ENCODE measurements at places on chromosomes 13 and 19.
A peak's percentile ranks its signal among the peaks of the same experiment; 100 is the strongest.

GRCh38 chr13:106462710-106463109 lies 72.8 kb downstream of the EFNB2 start:
- DNase-seq: no peak

DNA sequence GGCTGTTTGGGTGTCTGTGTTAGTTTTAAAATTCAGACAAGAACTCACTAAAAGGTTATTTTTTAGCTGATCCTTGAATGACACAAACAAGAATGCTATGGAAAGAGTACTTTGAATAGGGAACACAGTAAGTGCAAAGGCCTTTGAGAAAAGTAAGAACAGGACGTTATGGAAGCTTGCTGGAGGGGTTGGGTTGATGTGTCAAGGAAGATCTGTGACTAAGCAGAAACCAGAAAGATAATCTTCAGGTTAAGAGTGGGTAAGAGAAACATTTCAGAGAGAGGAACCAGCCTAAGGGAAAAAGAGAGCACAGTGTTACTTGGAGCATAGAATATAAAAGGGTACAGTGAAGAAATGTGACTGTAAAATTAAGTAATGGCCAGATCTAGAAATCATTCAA lies 41.2 kb upstream of the TRPC4 start:
- DNase-seq: no peak

DNA sequence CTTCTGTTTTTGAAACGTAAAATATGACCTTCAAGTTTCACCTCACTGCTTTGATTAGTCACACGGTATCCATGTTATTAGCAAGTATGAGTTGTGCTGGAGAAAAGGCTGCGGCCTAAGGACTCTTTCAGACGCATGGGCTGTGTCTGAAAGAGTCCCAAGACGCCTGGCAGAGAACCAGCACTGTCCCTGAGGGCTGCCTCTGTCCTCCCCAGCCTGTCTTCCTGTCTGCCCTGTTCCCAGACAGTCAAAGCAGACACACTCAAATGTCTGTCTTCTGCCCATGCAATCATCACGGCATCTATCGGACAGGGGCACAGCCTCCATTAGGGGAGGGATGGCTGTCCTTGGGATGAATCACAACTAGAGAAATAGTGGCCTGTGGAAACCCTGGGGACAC lies 65.5 kb downstream of the DPY19L3 start:
- DNase-seq: no peak

DNA sequence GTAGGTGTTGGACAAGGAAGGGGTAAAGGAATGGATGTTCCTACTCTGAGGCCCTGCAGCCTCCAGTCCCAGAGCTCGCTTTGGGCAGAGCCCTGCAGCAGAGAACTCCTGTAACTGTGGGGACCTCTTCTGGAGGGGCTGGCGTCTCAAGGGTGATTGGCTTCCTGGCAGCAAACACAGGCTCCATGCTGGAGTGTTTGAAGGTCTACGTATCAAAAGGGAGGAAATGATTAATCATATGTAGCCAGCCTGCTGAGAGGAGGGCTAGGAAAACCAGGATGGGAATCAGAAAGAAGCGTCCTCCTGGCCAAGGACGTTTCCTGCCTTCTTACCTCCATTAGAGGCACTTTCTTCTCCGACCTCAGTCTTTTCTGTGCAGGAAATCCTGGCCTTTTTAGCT lies 208.5 kb downstream of the TSHZ3 start:
- no peak for DNase-seq

GRCh38 chr13:39016787-39017186 lies 21.1 kb downstream of the PROSER1 start:
- DNase-seq: peak; percentile 8

GRCh38 chr13:22169473-22169872 lies 498.6 kb downstream of the FGF9 start:
- no peak for DNase-seq

GRCh38 chr19:32719611-32720059 lies at the start of gene TDRD12:
TDRD12 (plus strand) TSS chr19:32719767; CDS start chr19:32720073, 306 bp downstream.
- no peak for DNase-seq

GRCh38 chr13:95536632-95537241 lies 15.8 kb upstream of the CLDN10 start:
- no peak for DNase-seq

- DNase-seq: no peak
Observed at GRCh38 chr13:80430561-80430960, 89.6 kb upstream of the SPRY2 start.

DNA sequence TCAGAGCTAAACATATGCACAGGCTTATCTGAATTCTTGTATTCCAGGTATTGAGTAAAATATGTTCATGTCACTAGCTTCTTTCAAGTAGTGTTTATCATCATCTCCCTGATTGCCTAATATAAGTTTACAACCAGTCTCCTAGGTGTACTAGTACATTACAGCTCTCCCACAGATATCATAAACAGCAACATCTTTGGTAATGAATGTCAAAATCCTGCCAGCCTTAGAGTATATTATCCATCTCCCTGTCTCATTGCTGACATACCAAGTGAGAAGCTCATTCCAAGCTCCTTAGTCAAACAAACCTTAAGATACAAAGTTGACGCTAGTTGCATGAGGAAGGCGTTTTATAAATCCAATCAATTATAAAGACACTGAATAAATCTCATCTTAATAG lies 689.1 kb upstream of the GPC6 start:
- DNase-seq: no peak

DNA sequence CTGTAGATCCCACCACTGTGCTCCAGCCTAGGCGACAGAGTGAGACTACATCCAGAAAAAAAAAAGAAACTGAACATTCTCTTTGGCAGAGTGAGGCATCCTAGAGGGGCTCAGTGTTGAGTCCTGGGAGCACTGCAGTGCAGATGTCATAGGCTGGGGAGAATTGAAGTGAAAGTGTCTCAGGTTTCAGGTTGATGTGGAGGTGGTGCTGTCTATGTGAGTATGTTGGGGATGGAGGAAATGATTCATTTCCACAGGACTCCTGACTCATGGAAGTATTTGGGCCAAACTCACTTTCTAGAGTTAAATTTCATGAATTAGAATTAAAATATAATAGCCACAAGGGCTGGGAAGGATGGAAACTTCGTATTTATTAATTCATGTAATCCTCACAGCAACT lies 134.4 kb upstream of the TSC22D1 start:
- DNase-seq: peak; percentile 55

DNA sequence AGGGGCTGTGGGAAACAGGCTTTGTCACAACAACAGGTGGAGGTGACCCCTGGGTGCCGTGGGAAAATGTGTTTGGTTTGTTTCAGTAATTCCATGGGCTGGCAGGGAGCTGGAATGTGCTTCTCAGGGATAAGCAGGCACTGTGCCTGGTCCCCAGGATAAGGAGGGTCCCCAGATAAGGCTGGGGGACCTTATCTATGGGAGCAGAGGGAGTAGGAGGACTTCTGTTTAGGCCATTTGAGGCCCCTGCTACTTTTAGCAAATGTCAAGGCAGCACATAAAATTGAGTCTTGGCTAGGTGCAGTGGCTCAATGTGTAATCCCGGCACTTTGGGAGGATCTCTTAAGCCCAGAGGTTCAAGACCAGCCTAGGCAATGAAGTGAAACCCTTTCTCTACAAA lies 59.5 kb downstream of the KCNC3 start:
- DNase-seq: no peak

DNA sequence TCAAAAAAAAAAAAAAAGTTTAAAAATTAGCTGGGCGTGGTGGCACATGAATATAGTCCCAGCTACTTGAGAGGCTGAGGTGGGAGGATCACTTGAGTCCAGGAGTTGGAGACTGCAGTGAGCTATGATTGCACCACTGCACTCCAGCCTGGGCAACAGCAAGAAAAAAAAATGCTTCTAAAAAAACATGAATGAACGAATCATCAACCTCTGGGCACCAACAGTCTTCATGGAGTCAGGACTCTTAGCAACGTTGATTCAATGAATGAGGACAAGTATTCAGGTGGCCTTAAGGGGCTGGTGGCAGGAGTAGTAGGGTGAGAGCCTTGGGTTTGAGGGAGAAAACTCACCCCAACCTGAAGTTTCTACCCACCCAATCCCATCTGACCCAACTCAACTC lies 20.6 kb upstream of the OLFM2 start:
- DNase-seq: no peak

GRCh38 chr13:27034678-27035111 lies 136.9 kb downstream of the USP12 start:
- no peak for DNase-seq

DNA sequence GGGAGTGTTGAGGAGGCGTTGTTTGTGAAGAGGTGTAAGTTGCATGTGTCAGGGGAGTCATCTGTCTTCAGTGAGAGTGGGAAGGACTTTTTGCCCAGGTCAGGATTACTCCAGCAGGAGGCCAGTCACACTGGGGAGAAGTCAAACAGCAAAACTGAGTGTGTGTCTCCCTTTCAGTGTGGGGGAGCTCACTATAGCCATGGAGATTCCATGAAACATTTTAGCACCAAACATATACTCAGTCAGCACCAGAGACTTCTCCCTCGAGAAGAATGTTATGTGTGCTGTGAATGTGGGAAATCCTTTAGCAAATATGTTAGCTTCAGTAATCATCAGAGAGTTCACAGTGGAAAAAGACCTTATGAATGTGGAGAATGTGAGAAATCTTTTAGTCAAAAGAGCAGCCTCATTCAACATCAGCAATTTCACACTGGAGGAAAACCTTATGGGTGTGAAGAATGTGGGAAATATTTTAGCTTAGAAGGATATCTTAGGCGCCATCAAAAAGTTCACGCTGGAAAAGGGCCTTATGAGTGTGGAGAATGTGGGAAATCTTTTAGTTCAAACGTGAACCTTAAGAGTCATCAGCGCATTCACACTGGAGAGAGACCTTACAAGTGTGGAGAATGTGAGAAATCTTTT lies 8.4 kb upstream of the ZNF587 start:
- DNase-seq: no peak

DNA sequence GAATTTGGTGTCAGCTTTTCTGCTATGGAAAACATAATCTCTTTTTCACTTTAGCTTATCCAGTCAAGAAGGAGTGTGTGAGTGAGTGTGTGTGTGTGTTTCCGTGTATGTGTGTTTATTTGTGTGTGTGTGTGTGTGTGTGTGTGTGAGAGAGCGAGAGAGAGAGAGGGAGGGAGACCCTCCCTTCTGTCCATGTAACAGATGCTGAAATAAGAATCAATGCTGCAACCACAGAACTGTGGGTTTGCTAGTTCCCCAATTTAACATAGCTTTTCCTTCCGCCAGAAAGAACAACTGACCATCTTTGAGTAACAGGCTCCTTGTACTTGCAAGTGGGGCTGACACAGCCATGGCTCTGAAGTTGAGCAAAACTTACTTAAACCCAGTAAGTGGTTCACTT lies 5.2 kb downstream of the LCP1 start:
- DNase-seq: no peak

GRCh38 chr19:38551450-38551813 lies 66.3 kb downstream of the MAP4K1 start:
- peak; percentile 78 for DNase-seq

- no peak for DNase-seq
Observed at GRCh38 chr13:86684402-86684801, 885.2 kb upstream of the SLITRK6 start.
